ENCODE measurements at places on chromosomes 1 and 21.

DNA sequence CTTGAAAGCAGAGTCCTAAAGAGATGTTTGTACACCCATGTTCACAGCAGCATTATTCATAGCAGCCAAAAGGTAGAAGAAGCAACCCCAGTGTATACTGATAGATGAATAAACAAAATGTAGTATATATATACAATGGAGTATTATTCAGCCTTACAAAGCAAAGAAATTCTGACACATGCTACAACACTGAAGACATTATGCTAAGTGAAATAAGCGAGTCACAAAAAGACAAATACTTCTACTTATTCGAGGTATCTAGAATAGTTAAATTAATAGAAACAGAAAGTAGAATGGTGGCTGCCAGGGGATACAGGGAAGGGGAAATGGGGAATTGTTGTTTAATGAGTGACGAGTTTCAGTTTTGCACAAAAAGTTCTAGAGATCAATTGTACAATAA is 23.5 kb downstream of the COP1 start:
- no peak for DNase-seq

GRCh38 chr1:118716775-118717174 is 271.4 kb downstream of the TBX15 start:
- DNase-seq = no peak

DNA sequence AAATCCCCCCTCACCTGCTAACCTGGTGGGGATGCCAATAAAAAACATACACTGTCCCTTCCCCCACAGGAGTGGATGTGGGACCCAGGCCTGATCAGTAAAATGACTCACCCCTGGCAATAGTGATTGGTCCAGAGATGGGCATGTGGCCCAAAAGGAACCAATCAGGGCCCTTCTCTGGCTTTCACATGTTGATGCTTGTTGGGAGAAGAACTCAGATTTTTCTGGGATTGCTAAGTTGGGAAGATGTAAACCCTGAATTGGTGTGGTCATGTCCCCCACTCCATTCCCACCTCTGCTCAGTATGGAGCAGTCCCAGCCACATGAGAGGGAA is 43.6 kb upstream of the ACTL8 start:
- DNase-seq = no peak

DNA sequence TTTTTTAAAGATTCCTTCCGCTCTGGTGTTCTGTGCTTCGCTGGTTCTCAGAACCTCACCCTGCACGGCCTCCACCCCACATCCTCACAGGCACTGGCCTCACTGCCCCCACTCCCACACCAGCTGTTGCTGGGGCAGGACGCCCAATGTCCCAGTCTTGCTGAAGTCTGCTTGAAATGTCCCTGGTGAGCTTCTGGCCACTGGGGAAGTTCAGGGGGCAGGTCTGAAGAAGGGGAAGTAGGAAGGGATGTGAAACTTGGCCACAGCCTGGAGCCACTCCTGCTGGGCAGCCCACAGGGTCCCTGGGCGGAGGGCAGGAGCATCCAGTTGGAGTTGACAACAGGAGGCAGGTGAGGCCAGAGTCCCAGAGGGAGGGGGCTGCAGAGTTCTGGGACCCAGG is at the start of gene C1QA:
C1QA (plus strand) TSS at position 276 of the 400 bp plus-strand sequence. CDS start 989 bp downstream, outside the sequence.
- no peak for DNase-seq
